Activated T-helper 1 cell treated with anti-CD3 and anti-CD28 coated beads, Interleukin-12 subunit alpha, Interleukin-12 subunit beta, Interleukin-2, Interleukin-4 antibody, amounts not matched to agents 30 ng/mL and 10 ng/mL and 1 ng/mL, durations not matched to agents 14 hours and 24 hours and 36 hours (primary cell): ENCODE measurements at places on chromosomes 4 and X.

- DNase-seq = no peak
Observed at GRCh38 chrX:107729558-107730297, 45.9 kb downstream of the TSC22D3 start.

DNA sequence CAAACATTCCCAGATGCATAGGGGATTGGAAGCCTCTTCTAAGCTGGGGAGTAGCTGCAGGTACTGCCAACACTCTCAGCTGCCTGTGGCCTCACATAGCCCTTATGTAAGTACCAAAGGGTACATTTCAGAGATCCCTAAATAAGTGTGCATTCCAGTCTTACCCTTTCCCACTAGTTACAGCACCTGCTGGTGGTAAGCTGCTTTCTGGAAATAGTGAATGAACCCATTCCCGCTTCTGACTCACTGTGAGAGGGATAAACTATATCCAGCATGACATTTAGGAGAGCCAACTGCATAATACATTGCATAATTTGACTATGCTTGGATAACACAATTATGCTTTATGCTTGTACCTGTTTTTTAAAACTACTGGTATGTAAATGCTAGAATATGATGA lies 149.0 kb downstream of the FAM13A start:
- no peak for DNase-seq

DNA sequence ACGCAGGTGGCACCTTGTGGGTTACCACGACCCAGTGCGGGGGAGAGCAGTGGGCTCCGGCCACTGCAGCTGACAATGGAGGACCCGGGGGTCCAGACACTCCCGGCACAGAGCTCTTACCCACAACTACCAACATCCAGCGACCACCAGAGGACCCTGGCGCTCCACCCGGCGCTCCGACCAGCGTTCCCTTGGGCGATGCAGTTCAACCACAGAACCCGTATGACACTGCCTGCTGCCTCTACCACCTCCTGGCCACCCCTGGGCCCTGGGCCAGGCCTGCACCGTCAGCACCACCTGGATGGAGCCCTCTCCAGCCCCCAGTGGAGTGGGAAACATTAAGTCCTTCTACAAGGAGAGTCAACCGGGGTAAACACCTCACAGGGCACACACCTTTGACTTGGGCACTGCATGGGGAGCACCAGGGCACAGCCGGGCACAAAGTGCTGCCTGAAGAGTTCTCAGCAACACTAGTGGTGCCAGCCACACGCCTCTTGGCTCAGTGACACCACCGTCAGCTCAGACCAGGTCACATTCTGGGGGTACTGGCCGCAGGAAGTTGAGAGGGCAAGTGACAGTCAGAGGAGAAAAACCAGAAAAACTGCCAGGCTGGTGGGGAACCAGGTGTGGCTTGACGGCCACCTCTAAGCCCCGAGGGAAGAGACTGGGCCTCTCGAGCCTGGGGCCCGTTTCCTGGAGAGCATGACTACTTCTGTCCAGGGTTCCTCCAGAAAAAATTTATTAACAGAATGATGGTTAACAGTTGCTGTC lies 2.6 kb downstream of the CTBP1 start:
- DNase-seq = no peak

GRCh38 chrX:139532834-139533233 lies 2.3 kb downstream of the F9 start:
- DNase-seq = no peak

DNA sequence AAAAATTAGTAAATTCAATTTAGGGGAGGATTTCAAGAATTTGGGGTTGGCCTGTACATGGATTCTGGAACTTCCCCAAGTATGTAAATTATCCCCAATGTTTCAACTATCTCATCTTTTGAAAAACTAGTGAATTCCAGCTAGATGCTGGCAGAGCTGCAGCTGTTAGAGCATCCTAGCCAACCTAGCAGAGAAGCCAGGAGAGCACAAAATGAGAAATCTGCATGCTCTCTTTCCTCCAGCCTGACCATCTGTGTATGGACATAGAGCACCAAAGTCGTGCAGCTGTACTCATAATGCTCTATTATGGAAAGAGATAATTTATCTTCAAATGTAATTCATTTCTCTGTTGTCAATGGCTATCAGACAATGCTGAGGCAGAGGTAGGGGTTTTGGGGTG lies 1217.7 kb downstream of the PCDH19 start:
- DNase-seq = no peak

- DNase-seq = no peak
Observed at GRCh38 chr4:2289955-2290333, 28.0 kb upstream of the MXD4 start.

- no peak for DNase-seq
Observed at GRCh38 chr4:178192611-178193010, 750.4 kb upstream of the AGA start.

GRCh38 chrX:23662853-23663252 lies 4.4 kb upstream of the PRDX4 start:
- no peak for DNase-seq

DNA sequence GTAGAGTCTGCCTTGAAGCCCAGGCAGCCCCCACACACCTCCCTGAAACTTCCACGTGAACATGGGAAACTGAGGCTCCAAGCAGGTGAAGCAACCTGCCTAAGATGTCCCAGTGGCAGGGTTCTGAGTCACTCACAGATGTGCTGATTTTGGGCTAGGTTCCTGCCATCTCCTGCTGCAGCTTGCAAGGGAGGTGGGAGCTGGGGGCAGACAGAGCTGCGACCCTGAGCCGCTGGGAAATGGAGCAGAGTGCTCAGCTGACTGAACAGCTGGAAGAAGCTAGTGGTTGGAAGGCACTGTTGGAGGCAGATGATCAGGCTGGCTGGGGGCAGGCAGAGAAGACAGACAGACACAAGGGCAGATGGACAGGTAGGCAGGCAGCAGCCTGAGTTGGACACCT lies 3.6 kb upstream of the FATE1 start:
- no peak for DNase-seq

- no peak for DNase-seq
Observed at GRCh38 chr4:118711052-118711451, 25.9 kb downstream of the METTL14 start.

DNA sequence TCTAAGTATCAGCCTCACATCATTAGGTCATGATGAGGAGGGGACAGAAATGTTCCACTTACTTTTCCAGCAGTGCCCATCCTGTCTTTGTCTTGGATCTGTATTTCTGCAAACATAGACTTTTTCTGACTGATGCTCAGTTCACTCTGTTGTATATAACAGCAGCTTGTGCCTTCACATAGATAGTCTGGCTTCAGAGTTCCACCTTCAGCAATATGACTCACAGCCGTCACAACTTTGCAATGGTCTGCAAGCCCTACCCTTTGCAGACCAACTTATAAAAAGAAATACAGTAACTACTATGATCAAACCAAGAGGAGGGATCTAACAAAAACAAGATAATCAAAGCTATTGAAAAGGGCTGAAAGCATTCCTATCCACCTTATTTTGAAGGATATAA lies at the start of gene ADH7:
Gene ADH7, minus strand, starts transcription at position 189 of the 400 bp plus-strand sequence. Its CDS starts 109 bp downstream, at position 80.
- no peak for DNase-seq

DNA sequence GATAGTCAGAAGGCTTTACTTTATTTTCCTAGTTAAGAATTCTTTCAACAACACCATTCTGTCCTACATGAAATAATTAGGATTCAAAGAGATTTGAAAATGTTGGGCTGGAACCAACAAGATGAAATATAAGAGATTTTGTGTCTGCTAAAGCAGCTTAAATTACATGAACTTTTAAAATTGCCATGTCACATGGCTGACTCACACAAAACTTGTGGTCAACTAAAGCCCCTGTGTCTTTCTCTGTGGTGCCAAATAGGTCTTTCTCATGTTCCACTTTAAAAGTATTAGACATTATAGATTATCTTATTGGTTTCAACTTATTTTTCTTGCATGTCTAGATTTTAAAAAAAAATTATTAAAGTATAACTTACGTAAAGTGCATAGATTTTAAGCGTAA lies 60.8 kb upstream of the FHL1 start:
- DNase-seq = no peak
